ENCODE measurements at places on chromosomes 3 and 15. TPM values are rescaled to one million over a fixed set of nuclear protein-coding genes. Genes with fewer than 3 reads are reported as not detected.
A peak's percentile ranks its signal among the peaks of the same experiment; 100 is the strongest.

Gene PLIN1
- total RNA-seq = under 0.01 TPM

GRCh38 chr3:119829420-119829819 is 47.5 kb downstream of the NR1I2 start:
- no peak for DNase-seq

DNA sequence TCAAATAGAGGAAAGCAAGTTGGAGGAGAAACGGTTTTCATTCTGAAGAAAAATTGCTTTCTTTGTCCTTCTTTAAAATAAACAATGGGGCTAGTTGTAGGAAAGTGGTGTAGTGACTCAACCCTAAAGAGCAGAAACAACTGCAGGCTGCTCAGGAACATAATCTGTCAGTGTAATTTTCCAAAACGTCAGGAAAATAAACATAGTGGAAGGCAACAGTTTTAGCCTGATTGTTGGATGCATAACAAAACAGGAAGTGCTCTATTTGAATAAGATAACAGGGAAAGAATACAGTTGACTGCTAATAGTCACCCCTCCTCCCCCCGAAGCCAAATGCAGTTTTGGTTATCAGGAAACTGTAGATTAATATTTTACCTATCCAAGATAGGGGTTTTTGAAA is 167.6 kb downstream of the ECT2 start:
- DNase-seq = peak; percentile 89

Gene TTC23
- 28.3 TPM for total RNA-seq

DNA sequence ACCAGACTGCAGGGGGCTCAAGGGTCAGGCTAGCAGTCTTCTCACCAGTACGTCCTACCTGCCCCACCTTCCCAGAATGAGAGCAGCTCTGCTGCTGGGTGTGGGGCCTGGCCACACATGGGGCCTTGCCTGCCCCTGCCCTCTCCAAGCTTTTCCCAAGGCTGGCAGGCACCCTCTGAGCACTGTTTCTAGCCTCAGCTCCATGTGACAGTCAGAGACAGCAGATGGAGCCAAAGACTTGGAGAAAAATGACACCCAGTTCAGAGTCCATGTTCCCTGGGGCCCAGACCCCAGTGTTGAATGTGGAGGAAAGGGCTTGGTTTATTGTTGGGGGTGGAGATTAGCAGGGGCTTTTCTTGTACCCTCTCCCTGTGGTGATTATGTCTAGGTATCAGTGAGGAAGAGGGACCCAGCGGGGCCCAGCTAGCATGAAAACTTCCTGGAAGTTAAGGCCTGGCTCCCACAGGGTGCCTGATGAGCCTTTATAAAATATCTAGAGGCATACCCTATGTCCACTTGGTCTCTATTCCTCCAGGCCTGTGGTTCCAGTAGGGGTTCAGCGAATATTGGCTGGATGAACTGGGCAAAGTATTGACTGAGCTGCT is 153.8 kb downstream of the EEFSEC start:
- no peak for DNase-seq

DNA sequence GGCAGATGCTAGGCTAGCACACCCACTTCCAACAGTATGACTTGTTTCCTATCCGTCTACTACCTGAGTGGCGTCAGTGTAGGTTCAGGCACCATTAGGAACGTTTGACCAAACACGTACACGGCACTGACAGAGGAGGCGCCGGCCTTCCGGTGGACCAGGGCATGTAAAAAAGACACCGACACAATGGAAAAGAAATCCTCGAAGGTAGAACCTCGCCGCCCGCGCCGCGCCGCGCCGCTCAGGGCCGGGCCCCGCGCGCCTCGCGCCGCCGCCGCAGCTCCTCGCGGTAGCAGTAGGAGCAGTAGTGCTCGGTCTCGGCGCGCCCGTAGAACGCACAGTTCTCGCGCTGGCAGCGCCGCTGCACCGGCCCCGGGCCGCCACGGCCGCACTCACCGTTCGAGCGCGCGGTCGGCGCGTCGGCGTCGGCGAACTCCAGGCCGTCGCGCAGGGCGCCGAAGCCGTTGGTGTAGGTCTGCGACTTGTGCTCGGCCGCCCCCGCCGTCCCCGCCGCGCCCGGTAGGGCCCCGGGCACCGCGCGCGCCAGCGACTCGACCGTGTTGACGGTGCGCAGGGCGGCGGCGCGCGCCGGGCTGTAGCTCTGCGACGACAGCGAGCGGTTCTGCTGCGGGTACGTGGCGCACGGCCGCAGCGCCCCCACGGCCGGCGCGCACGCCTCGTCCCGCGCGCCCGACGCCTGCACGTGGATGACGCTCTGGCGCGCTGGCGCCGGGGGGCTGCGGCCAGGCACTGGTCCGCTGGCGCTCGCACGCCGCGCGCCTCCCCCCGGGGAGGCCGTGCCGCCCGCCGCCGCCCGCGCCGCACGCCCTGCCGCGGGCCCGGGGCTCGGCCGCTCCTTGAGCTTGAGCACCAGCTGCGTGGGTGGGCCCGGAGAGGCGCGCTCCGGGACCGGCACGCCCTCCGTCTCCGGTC is 156.7 kb downstream of the KLF13 start:
- peak; percentile 15 for DNase-seq

Gene ZNF860
- total RNA-seq = 3.4 TPM

DNA sequence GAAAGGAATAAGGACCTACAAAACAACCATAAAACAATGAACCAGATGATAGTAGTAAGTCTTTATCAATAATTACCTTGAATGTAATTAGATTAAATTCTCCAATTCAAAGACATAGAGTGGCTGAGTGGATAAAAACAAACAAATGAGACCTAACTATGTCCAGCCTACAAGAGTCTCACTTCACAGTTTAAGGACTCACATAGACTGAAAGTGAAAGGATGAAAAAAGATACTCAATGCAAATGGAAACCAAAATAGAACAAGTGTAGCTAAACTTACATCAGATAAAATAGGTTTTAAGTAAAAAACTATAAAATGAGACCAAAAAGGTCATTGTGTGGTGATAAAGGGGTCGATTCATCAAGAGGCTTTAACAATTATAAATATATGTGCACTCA is 21.9 kb upstream of the NR1I2 start:
- DNase-seq = no peak

DNA sequence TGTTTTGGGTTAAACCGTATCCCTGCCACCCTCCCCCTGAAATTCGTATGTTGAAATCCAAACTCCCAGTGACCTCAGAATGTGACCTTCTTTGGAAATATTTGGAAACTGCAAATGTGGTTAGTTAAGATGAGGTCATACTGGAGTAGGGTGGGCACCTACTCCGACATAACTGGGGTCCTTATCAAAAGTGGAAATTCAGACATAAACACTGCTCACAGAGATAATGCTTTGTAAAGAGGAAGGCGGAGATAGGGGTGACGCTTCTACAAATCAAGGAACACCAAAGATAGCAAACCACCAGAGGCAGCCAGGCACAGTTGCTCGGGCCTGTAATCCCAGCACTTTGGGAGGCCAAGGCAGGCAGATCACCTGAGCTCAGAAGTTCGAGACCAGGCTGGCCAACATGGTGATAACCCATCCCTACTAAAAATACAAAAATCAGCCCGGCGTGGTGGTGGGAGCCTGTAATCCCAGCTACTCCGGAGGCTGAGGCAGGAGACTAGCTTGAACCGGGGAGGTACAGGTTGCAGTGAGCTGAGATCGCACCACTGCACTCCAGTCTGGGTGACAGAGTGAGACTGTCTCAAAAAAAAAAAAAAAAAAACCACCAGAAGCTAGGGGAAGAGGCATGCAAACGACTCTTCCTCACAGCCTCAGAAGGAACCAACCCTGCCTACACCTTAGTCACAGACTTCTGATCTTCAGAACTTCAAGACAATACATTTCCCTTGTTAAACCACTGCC is 51.1 kb upstream of the CHD2 start:
- DNase-seq = no peak
